ENCODE measurements at places on chromosomes 1 and 21. TPM values are rescaled to one million over a fixed set of nuclear protein-coding genes. Genes with fewer than 3 reads are reported as not detected.

GRCh38 chr1:83794384-83794783 lies 204.5 kb downstream of the TTLL7 start:
- H3K27me3 ChIP-seq: peaks cover 9% of the 10 kb centered on the region
- 0 out of 2 replicates have a peak, but pooled peaks cover 2% of the 10 kb centered on the region for H3K36me3 ChIP-seq
- DNase-seq: no peak
- H3K4me3 ChIP-seq: no peak overlapping the region
- H3K27ac ChIP-seq: no peak overlapping the region
- H3K4me1 ChIP-seq: peaks cover 26% of the 10 kb centered on the region

Gene CDC7
- total RNA-seq: 41.3 TPM

DNA sequence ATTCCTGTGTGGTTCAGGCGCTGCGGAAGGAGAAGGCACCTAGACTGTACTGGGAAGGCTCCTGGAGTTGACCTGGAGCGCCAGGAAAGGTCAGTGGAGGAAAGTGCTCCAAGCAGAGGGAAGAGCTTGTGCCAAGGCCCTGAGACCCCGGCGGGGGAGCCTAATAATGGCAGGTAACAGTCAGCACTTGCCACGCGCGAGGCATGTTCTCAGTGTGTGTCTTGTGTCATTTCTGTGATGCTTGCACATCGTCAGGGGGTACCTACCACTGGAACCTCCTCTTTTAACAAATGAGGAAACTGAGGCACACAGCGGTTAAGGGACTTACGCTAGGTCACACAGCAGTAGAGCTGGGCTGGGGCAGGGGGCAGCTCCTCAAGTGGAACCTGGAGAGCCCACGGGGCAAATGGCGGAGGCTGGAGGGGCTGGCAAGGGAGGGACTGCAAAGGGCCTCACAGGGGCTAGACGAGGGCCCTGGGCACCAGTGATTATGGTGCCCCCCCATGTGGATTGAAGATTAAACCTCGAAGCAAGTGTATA lies 976 bp upstream of the BMP8B start:
- peaks cover 12% of the 10 kb centered on the region for H3K4me1 ChIP-seq
- DNase-seq: peak; percentile 42
- peak overlapping the region; percentile 77 for H3K4me3 ChIP-seq

Gene NHLH1
- total RNA-seq: 0.70 TPM

GRCh38 chr1:10302416-10302815 lies 92.0 kb downstream of the KIF1B start:
- peaks cover 13% of the 10 kb centered on the region for H3K4me1 ChIP-seq
- H3K27me3 ChIP-seq: no peaks in the 10 kb centered on the region
- H3K27ac ChIP-seq: peak overlapping the region; percentile 71
- no peak overlapping the region for H3K4me3 ChIP-seq
- no peak for DNase-seq
- H3K36me3 ChIP-seq: peaks cover 26% of the 10 kb centered on the region

DNA sequence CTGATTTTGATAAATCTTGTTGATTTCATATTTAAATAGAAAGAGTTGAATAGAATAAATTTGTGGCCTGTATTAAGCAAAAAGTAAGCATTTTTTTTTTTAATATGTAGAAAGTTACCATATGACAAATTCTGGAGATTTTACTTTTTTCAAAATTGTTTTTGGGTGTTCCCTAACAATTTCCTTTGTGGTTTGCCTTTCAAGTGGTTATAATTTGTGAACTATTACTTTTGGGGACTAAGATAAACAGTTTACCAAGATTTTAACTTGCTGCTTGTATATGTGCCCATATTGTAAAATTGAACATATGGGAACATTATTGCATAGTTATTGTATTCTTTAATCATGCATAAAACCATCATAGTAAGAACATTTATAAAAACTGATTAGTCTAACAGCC lies 34.6 kb downstream of the SLC30A7 start:
- H3K4me3 ChIP-seq: no peak overlapping the region
- DNase-seq: no peak
- peaks cover 14% of the 10 kb centered on the region for H3K36me3 ChIP-seq
- H3K27me3 ChIP-seq: no peaks in the 10 kb centered on the region
- H3K27ac ChIP-seq: no peak overlapping the region

DNA sequence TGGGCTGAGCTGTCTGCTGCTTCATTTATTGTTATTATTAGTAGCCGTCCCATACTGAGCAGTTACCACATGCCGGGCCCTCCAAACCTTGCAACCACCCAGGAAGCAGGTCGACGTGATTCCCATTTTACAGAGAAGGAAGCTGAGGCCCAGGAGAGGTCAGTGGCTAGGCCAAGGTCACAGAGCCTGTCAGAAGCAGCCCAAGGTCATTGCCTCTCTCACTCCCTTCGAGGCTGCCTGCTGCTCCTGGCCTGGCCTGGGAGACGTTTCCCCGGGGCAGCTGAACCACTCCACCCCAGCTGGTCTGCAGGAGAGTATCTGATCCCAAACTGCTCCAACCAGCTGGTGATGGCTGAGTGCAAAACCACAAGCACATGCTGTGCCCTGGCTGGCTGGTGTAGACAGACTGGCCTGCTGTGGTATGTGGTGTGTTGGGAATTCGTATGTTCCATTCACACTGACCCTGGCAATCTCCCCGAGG lies 6.5 kb downstream of the PADI4 start:
- peaks cover 35% of the 10 kb centered on the region for H3K4me1 ChIP-seq
- H3K36me3 ChIP-seq: no peaks in the 10 kb centered on the region
- H3K27me3 ChIP-seq: no peaks in the 10 kb centered on the region
- H3K4me3 ChIP-seq: no peak overlapping the region
- DNase-seq: no peak

- no peak for DNase-seq
- H3K36me3 ChIP-seq: peaks cover 7% of the 10 kb centered on the region
- no peak overlapping the region for H3K27ac ChIP-seq
- peaks cover 32% of the 10 kb centered on the region for H3K4me1 ChIP-seq
Measured at GRCh38 chr1:107820801-107821200, 144.2 kb downstream of the VAV3 start.

DNA sequence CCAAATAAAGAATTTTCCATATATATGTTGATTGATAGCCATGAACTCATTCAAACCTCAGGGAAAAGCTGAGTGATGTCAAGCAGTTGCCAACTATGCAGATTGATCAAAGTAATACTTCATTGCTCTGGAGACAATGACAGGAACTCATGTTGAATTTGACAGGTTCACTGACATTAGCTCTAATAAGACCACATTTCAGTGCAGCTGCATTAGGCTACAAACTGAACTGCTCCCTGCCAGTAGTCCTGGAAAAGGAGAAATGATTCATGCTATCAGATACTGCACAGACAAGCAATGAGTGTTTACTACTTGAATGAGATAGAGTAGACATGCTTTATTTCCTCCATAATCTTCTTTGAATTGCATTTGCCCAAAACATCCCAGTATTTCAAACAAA lies 948.4 kb downstream of the MRPL39 start:
- peaks cover 2% of the 10 kb centered on the region for H3K27me3 ChIP-seq
- no peak overlapping the region for H3K27ac ChIP-seq
- DNase-seq: no peak
- peaks cover 24% of the 10 kb centered on the region for H3K36me3 ChIP-seq
- no peaks in the 10 kb centered on the region for H3K4me1 ChIP-seq
- H3K4me3 ChIP-seq: no peak overlapping the region

Gene PPT1
- 111 TPM for total RNA-seq

DNA sequence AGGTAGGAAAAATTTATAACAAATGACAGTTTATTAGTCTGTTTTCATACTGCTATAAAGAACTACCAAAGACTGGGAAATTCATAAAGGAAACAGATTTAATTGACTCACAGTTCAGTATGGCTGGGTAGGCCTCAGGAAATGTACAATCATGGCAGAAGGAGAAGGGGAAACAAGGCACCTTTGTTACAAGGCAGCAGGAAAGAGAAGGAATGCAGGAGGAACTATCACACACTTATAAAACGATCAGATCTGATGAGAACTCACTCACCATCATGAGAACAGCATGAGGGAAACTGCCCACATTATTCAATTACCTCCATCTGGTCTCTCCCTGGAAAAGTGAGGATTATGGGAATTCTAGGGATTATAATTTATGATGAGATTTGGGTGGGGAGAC lies 61.3 kb downstream of the ASB17 start:
- no peak overlapping the region for H3K27ac ChIP-seq
- no peak overlapping the region for H3K4me3 ChIP-seq
- H3K27me3 ChIP-seq: no peaks in the 10 kb centered on the region
- no peak for DNase-seq

Gene OR2T33
- not detected for total RNA-seq

DNA sequence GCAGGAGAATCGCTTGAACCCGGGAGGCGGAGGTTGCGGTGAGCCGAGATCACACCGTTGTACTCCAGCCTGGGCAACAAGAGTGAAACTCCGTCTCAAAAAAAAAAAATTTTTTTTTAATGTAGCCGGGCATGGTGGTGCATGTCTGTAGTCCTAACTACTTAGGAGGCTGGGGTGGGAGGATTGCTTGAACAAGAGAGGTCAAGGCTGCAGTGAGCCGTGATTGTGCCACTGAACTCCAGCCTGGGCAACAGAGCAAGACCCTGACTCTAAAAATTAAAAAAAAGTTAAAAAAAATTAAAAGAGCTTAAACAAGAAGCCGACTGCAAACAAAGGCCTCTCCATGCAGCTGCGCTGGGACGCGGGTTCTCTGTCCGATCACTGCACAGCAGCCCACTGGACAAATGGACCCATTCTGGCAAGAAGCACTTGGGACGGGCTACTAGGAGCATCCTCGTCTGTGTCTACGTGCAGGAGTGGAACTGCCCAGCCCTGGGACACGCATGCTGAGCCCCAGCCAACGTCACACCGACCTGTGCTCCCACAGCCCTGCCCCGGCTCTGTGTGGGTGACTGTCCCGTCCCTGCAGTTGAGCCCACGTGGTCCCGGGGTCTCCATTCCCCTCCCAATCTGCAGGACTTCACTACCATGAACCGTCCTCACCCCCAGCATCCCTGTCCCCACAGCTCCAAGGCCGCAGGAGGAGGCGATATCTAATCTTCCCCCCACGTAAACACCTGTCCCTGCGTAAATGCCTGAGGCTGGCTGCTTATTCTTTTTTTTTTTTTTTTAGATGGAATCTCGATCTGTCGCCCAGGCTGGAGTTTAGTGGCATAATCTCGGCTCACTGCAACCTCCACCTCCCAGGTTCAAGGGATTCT lies 12.3 kb downstream of the SLC35E2B start:
- DNase-seq: no peak
- no peaks in the 10 kb centered on the region for H3K27me3 ChIP-seq
- H3K4me3 ChIP-seq: no peak overlapping the region
- H3K27ac ChIP-seq: no peak overlapping the region

- no peak for DNase-seq
- peaks cover 3% of the 10 kb centered on the region for H3K27me3 ChIP-seq
- H3K36me3 ChIP-seq: no peaks in the 10 kb centered on the region
- no peak overlapping the region for H3K27ac ChIP-seq
Measured at GRCh38 chr1:41430582-41430981, 53.9 kb downstream of the EDN2 start.

- no peak overlapping the region for H3K27ac ChIP-seq
- H3K4me1 ChIP-seq: no peaks in the 10 kb centered on the region
- no peak for DNase-seq
- no peak overlapping the region for H3K4me3 ChIP-seq
- 0 out of 2 replicates have a peak, but pooled peaks cover under 1% of the 10 kb centered on the region for H3K36me3 ChIP-seq
Measured at GRCh38 chr1:76881762-76882161, 14.5 kb downstream of the ST6GALNAC5 start.

GRCh38 chr21:31233711-31234110 lies 110.3 kb downstream of the TIAM1 start:
- H3K27me3 ChIP-seq: no peaks in the 10 kb centered on the region
- no peak overlapping the region for H3K4me3 ChIP-seq
- no peaks in the 10 kb centered on the region for H3K4me1 ChIP-seq
- no peak overlapping the region for H3K27ac ChIP-seq
- DNase-seq: no peak

Gene INSRR
- total RNA-seq: not detected

Gene IFI6
- total RNA-seq: 6.4 TPM

Gene DIRAS3
- total RNA-seq: 0.14 TPM

- no peak overlapping the region for H3K27ac ChIP-seq
- peaks cover 14% of the 10 kb centered on the region for H3K4me1 ChIP-seq
- no peak for DNase-seq
- H3K4me3 ChIP-seq: no peak overlapping the region
Measured at GRCh38 chr1:204950353-204951001, 79.8 kb downstream of the NFASC start.

Gene PSMB4
- 383 TPM for total RNA-seq

Gene SLAMF8
- not detected for total RNA-seq

Gene OR2G6
- not detected for total RNA-seq

Gene C1orf216
- 8.6 TPM for total RNA-seq

DNA sequence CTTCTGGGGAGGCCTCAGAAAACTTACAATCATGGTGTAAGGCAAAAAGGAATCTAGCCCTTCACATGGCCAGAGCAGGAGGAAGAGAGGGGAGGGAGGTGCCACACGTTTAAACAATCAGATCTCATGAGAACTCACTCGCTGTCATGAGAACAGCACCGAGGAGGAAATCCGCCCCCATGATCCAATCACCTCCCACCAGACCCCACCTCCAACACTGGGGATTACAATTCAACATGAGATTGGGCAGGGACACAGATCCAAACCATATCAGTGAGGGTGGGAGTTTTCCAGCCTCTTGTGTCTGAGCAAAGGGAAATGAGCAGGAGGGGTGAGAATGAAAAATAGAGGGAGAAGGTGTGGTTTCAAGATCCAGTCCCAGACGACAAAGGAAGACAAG lies 482.1 kb upstream of the VAMP3 start:
- no peaks in the 10 kb centered on the region for H3K36me3 ChIP-seq
- no peak overlapping the region for H3K4me3 ChIP-seq
- DNase-seq: no peak
- H3K4me1 ChIP-seq: peaks cover 30% of the 10 kb centered on the region
- no peaks in the 10 kb centered on the region for H3K27me3 ChIP-seq
